ENCODE measurements at places on chromosomes 12 and 14.

GRCh38 chr12:127324681-127325080 is 942.3 kb upstream of the TMEM132C start:
- no peak for DNase-seq

DNA sequence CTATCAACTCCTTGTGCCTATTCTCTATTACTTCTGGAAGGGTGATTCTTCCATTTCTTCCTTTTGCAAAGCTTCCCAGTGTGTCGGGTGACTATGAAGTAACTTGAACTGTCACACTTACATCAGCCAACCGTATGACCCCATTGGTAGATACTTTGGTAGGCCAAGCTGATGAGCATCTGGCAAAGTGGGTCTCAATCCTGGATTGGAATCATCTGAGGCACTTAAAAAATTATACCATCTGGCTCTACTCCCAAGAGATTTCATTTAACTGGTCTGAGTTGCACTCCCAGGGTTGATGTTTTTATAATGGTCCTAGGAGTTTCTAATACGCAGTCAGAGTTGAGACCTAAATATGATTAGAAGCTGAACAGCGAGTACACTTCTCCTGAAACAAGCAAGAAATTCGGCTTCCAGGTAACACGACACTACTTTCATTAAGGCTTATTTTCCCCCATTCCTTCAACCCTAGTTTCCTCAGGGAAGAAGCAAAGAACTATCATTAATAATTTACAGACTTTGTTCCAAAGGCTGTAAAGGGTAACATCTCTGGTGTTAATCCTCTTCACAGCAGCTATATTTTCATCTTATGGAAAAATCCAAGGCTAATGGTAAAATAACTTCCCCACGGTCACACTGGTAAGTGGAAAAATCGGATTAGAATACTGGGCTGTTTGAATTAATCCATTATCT is 76.8 kb downstream of the PDE6H start:
- no peak for DNase-seq

GRCh38 chr12:4802841-4803240 is 82.6 kb downstream of the GALNT8 start:
- no peak for DNase-seq

GRCh38 chr12:52271158-52271557 is 3.3 kb upstream of the KRT86 start:
- DNase-seq = peak; percentile 46

- DNase-seq = no peak
These were observed 215.2 kb downstream of the ANO6 start for GRCh38 chr12:45431126-45431525.

DNA sequence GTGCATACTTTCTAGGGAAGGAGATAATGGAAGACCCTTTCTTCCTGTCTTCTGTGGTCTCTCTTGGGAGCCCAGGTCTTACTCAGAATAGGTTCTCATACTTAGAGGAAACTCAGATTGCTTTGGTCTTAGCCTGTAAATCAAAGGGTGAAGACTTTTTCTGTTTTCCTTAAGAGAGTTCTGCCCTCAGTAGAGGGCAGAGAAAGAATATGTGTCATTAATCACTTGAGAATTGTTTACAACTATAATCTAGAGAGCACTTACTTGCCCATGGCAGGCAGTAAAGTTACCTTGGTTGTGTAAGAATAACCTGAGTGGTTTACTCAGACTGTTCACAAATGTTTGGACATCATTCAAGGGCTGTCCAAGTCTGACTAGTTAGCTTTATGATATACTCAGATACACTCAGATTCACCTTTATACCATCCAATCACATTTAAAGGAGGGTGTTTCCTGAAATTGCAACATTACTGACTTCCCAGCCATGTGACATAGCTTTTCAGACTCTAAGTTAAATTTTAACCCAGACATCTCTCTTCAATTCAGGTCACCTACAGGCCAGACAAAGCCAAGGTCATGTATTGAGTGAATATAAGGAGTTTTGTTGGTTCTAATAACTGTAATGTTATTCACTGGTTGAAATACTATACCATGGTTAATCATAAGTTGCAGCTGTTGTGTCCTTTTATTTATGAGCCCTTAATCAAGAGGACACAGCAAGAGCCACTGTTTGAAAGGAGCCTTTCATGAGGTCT is 372.2 kb downstream of the RAD51B start:
- peak; percentile 91 for DNase-seq

DNA sequence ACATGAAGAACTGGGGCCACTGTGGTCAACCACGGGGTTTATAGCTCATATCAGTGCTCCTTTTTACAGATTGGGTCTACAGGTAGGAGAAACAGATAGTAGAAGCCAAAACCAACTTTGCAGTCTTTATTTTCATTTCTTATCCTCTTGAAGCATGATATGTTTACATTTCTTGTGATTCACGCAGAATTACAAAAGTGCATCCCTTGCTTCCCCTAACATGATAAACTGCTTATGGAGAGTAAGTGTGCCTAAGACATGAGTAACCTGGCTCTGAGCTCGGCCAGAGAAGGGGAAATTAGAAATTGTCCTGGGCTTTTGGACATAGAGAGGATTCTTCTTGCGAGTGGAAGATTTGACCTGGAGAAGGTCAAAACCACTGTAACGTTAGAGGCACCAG is 18.4 kb downstream of the PWP1 start:
- DNase-seq = peak; percentile 76

DNA sequence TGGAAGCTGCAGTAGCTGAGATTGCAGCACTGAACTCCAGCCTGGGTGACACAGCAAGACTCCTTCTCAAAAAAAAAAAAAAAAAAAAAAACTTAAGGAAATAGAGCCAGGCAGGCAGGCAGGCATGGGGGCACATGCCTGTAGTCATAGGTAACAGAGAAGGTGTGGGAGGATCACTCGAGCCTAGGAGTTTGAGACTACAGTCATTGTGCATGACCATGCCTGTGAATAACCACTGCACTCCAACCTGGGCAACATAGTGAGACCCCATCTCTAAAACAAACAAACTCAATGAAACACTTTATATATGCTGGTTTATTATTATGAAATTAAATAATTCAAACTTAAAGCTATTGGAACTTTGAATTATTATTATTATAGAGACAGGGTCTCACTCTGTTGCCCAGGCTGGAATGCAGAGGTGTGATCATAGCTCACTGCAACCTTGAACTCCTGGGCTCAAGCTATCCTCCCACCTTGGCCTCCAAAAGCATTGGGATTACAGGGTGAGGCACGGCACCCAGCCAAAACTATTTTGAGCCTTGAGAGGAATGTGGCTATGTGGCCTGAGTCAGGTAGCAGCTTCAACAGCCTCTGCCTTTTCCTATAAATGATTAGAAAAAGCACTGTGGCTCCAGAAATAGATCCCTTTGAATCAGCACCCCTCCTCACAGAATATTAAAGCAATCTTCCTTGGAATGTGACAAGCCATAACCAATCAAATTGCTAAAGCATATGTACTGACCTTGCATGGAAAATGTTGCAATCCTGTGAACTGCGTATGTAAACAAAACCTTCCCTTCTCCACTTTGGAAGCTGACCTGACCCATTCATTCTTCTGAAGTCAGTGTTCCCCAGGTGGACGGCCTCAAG is 34.7 kb upstream of the YY1 start:
- peak; percentile 75 for DNase-seq

- DNase-seq = peak; percentile 84
These were observed 155.4 kb downstream of the TMX1 start for GRCh38 chr14:51395361-51395849.

GRCh38 chr14:28653521-28653920 is 113.1 kb upstream of the FOXG1 start:
- DNase-seq = peak; percentile 62

DNA sequence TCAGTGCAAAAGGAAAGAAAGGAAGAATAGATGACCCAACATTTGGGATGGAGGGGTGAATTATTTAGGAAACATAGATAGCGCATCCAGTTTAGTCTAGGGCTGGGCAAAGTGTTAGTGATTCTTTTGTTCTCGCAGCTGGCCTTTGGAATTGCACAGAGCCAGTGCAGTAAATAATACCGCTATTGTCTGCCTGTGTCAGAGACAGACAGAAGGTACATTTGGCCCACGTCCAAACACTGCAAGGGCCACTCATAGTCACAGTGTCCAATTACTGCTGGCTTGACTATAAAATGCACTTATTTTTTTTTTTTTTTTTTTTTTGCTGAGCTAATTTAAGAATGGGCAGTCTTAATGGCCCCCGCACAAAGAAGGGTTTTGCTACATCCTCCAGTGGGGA is 638.6 kb downstream of the BCL11B start:
- no peak for DNase-seq

GRCh38 chr14:92670160-92670559 is 78.3 kb downstream of the LGMN start:
- DNase-seq = peak; percentile 45

GRCh38 chr12:53217051-53217930 is 10.2 kb upstream of the ITGB7 start:
- DNase-seq = peak; percentile 27

GRCh38 chr14:42378880-42379279 is 772.2 kb downstream of the LRFN5 start:
- no peak for DNase-seq

- DNase-seq = no peak
These were observed 293.2 kb downstream of the TMEM132D start for GRCh38 chr12:129610601-129611120.

- no peak for DNase-seq
These were observed 140.5 kb downstream of the KCNA5 start for GRCh38 chr12:5184186-5184585.
